ENCODE measurements at places on chromosomes 2 and 18. TPM values are rescaled to one million over a fixed set of nuclear protein-coding genes. Genes with fewer than 3 reads are reported as not detected.

COL6A3 gene
- 1,372 TPM for total RNA-seq

SAG gene
- not detected for total RNA-seq

TEX44 gene
- not detected for total RNA-seq

AFF3 gene
- total RNA-seq: not detected

EML6 gene
- 0.49 TPM for total RNA-seq

NCKAP5 gene
- 1.7 TPM for total RNA-seq

IL18R1 gene
- 6.8 TPM for total RNA-seq

OSGEPL1 gene
- total RNA-seq: 14.3 TPM

GRCh38 chr2:120463527-120463926 lies 117.6 kb downstream of the INHBB start:
- no peak for DNase-seq

- no peak for DNase-seq
These were observed 39.6 kb downstream of the MBD2 start for GRCh38 chr18:54184836-54185235.

DNA sequence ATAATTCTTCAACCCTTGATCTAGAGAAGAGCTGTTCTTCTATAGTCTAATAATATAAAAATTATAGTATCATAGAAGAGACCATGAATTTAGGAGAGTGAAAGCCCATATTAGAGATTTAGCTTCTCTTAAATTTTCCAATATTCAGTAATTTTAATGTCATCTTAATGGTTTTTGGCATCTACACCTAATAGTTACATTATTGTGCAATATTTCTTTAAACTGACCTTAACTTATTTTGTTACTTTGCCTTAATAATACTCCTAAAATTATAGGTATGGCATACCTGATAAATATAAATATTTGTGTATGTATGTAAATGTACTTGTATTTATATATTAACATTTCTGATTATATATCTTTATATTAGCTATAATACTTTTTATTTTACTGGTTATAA lies 78.0 kb upstream of the CWC22 start:
- DNase-seq: no peak

DNA sequence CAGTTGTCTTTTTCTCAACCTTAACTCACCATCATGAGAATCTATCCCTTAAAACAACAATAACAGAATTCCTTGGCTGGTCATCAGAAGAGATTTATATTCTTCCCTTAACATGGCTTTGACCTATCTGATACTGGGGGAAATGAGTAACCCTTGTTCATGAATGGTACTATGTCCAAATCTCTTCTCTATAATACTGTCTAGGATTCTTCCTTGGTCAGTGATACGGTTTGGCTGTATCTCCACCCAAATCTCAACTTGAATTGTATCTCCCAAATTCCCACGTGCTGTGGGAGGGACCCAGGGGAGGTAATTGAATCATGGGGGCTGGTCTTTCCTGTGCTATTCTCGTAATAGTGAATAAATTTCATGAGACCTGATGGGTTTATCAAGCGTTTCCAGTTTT lies 282.0 kb upstream of the SIX2 start:
- DNase-seq: peak; percentile 67

DNA sequence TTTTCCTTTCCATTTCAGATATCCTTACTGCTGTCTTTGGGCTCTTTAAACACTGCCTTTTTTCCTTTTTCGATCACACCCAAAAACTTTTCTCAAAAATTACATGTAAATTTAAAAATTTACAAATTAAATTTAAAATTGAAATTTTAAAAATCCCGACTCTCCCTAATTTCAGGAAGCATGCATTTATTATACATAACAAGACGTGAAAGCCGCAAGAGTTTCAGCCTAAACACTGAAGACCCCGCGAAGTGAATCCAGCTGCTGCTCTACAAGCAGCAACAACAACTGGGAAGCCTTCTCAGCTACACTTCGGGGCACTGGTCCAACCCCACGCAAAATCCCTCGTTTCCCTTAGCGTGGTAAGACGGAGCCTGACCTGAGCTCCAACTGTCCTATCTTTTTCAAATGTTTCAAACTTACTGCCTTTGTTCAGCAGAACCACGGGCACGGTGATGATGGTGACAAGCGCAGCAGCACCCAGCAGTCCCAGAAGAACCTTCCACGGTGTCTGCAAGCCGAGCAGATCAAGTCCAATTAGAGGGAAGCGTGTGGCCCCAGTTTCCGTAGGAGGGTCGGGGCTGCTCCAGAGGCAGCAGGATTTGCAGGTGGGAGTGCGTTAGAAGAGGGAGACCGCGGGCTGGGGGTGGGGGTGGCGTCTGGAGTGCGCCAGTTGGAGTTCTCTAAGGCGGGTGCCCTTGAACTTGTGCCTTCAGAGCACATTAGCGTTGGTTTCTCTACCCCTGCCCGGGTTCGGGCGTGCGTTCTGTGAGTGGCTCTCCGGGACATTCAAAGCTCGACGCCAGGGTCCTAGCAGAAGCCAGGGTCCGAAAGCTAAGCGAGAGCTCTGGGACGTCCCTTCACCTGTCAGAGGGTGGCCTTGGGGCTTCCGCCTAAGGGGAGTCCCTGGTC lies 783 bp downstream of the DPP4 start:
- DNase-seq: peak; percentile 62

DNA sequence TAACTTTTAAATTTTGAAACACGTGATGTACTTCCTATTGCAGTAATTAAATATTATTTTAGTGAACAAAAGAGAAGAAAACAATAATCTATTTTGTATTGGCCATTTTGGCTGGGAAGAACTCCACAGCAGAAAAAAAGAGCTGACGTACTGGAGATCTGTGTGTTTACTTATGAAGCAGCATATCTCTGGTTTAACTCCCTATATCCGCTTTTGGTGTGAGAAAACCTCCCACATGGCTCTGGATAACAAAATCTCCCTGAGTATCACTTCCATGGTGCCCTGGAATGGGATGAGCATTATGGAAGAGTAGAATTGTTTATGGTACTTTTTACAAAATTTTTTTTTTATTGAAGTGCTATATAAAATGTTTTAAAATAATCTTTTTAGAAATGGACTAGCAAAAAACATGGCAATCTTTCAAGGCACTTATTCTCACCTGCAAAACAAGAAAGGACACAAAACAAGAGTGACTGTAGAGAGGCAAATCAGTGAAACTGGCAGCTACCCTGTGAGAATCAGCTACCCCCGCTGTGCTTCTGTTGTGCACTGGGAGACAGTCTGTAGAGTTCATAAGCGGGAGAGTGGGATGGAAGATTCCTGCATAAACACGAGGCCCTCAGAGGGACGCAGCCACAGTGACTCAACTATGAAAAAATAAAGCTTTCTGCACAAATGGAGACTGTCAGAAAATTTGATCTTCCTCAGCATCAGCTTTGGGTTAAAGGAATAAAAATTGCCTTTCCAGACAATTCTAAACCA lies 762.2 kb upstream of the HS6ST1 start:
- no peak for DNase-seq

DNA sequence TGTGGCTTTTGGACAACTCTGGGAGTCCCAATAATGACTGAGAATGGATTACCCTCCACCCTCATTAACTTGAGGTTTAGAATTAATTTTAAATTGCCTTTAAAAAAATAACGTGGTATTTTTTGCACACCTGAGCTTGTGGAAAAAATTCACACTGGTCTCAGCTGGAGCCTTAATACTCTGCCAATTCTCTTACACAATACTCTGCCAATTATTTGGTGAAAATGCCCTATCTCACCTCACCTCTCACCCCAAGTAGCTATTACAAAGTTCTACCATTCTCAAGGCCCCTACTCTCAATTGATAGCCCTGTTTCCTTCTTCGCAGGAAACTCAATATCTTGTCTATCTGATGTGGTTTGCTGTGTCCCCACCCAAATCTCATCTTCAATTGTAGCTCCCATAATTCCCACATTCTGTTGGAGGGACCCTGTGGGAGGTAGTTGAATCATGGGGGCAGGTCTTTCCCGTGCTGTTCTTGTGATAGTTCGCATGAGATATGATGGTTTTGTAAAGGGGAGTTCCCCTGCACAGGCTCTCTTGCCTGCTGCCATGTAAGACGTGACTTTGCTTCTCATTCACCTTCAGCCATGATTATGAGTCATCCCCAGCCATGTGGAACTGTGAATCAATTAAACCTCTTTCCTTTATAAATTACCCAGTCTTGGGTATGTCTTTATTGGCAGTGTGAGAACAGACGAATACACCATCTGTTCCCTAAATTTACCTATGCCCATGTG lies 27.4 kb upstream of the C2orf69 start:
- no peak for DNase-seq

DNA sequence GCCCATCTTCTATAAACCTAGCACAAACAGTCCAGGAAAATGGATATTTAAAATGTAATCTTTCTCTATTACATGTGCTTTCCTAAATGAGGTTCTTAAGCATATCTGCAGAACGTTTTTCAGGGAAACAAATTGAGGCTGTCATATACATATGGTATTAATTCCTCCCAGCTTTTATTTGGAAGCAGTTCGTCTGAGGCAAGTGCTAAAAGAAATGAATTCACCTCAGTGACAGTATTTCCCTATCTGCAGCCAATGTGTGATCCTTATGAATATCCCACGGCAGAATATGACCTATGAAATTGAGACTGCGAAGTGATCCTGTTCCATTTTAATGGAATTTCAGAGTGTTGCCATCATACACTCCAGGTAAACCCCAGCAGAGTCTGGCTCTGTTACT lies 7.1 kb downstream of the MYOM1 start:
- no peak for DNase-seq

GRCh38 chr2:8888963-8889362 lies 51.5 kb upstream of the KIDINS220 start:
- DNase-seq: no peak

DNA sequence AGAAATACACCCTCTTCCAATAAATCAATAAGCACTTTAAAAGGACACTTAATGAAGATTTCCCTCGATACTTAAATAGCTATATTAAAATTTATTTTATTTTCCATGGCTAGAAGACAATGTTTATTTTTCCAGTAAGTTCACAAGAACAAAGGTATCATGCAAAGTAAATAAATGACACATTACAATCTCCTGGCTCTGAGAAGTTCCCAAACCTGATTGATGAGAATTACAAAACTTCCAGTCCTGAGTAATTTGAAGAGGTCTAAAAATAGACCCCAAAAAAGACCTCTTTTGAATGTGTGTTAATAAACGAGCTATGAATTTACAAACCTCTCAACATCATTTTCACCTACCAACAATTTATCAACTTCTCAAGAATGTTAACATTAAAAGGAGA lies 1.5 kb upstream of the PEX13 start:
- DNase-seq: no peak

Measured in fibroblast of the aortic adventitia (primary cell).